ENCODE measurements at places on chromosomes 16 and 17.
A peak's percentile ranks its signal among the peaks of the same experiment; 100 is the strongest.

- DNase-seq, result no peak
Measured at GRCh38 chr17:58059141-58059540, 24.1 kb upstream of the DYNLL2 start.

DNA sequence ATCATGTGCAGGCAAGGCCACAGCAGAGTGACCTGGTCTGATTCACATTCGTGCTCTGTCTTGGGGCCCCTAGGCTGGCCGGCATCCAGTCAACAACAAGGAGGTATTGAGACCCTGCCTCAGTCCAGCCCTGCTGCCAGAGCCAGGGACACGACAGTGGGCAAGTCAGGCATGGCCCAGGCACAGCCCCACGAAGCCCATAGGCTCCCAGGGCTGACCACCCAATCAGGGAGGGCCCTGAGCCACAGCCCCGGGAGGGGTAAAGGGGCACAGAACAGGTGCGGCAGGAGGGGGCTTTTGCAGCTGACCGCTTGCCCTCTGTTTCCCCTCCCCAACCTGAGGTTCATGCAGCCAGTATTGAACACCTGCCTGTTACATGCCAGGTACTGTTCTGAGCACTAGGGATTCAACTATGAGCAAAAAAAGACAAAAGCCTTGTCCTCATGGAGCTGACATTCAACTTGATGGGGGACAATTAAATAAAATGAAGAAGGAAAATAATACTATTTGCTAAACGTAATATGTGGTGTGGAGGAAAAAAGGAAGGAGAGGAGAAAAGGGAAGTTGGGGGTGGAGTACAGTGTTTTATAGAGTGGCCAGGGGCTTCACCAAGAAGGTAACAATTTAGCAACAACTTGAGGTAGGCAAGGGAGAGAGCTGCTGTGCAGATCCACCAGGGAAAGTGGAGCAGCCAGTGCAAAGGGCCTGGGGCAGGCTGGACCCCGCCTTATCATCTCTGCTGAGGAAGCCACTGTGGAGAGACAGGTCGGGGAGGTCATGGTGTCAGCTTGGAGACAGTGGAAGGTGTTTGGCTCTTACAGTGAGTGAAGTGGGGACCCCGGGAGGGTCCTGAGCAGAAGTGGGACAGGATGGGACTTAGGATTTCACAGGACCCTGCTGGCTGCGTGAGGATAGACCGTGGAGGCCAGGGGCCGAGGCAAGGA lies 6.1 kb downstream of the DRC3 start:
- DNase-seq, result no peak

GRCh38 chr17:81601525-81602120 lies 35.3 kb downstream of the NPLOC4 start:
- DNase-seq, result peak; percentile 73

- no peak for DNase-seq
Measured at GRCh38 chr16:74052016-74052415, 244.6 kb upstream of the PSMD7 start.

GRCh38 chr17:15910791-15911190 lies 34.1 kb upstream of the ADORA2B start:
- no peak for DNase-seq

- no peak for DNase-seq
Measured at GRCh38 chr16:66036793-66037715, 329.4 kb upstream of the CDH5 start.

DNA sequence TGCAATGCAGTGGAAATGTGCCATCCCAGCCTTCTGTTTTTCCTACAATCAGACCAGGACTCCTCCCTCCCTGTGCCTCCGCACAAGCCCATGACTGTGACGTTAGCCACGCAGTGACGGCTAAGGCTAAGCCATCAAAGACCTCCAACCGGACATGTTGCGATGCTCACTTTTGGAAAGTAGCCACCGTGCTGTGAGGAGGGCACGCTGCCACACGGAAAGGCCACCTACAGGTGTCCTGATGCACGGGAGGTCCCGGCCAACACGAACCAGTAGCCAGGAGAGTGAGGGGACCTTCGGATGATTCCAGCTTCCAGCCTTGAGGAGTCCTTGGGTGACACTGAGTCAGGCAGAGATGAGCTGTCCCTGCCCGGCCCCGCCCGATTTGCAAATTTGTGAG lies 53.9 kb downstream of the FOXL1 start:
- DNase-seq, result no peak

GRCh38 chr17:46944931-46945330 lies 22.0 kb downstream of the GOSR2 start:
- no peak for DNase-seq

GRCh38 chr16:66274335-66275110 lies 92.0 kb upstream of the CDH5 start:
- DNase-seq, result peak; percentile 5

- no peak for DNase-seq
Measured at GRCh38 chr17:307295-307691, 45.3 kb downstream of the RPH3AL start.

DNA sequence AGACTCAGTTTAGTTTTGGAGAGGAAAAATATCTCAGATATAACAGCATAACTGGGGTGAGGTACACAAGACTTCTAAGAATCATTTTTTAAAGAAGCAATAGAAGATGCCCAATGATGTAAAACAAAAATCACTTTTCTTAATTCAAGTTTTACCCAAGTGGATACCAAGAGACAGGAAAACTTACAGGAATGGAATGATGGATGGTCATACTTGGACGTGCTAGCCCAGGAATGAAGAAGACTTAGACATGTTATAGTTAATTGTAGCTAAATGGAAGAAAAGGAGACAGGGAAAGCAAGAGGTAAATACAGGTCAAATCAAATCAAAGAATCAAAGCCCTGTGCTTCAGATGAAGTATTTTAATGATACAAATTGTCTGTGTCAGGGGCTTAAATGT lies 312.7 kb upstream of the KCNJ16 start:
- DNase-seq, result no peak

GRCh38 chr17:31068291-31068690 lies 26.5 kb upstream of the NF1 start:
- DNase-seq, result peak; percentile 39

DNA sequence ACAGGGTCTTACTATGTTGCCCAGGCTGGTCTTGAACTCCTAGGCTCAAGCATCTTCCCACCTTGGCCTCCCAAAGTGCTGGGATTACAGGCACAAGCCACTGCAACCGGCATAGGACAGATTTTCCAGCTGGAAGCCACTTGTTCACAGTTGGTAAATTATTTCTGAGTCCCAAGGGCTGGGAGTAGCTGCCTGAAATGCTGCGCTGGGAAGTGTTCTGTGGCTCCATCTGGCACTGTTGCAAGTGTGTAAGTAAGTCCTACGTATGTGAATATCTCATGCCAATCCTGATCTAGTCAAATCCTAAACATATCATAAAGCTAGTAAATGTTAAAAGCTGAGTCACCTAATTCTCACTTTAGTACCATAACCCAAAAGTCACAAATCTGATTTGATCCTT lies 48.1 kb downstream of the YWHAE start:
- DNase-seq, result no peak

DNA sequence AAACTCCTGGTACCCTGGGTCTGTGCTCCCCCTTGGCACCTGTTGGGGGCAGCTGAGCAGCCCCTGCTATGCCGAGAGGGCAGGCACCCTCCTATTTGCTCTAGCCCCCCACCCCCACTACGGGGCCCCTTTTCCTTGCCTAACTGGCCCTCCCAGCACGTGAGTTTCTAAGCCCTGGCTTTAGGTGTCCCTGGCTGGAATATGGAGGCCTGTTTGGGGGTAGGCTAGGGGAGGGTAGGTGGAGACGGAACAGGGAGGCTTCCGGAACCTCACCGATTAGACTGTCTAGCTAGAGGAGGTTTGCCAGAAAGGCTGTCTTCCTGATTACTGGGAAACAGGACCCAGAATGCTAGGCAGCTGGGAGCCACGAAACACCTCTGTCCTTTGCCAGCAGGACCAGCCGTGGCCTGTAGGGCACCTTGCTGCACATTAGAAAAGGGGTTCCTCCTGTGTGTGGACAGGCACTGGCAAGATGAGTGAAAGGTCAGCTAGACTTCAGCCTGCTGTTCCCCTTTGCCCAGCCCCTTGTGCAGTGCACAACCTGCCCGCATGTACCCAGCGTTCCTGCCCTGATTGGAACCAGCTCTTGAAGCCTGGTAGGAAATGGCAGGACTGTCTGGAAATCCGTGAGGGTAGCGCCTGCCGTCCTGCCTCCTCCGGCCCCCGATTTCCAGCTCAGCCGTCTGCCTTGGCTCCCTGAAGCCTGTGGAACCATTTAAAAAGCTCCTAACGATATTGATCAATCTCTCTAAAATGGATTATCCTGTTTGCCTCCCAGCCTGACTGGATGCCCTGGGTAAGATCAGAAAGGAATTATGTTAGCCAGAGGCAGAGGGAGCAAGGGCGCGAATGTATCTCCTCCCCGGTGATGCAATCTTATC lies 83.4 kb upstream of the GSE1 start:
- DNase-seq, result no peak

- DNase-seq, result no peak
Measured at GRCh38 chr16:57091200-57091974, 996 bp upstream of the CPNE2 start.

DNA sequence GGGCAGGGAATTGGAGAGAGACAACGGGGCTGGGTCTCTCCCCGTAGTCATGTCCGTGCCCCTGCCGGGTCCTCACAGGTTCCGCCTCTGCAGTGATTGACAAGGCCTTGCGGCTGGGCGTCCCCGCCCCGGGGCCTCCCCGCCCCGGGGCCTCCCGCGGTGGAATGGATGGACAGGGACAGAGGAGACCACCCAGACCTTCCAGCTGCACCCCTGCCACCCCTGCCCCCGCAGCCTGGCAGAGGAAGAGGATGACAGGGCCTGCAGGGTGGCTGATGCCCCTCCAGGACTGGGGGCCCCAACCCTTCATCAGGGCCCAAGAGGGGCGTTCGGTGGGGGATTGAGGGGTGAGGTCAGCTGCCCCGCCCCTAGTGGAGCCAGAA lies 216.4 kb upstream of the CIBAR2 start:
- no peak for DNase-seq

- DNase-seq, result no peak
Measured at GRCh38 chr16:12781777-12782176, 21.9 kb downstream of the CPPED1 start.

GRCh38 chr16:12010388-12011251 lies 34.1 kb downstream of the SNX29 start:
- DNase-seq, result no peak

- no peak for DNase-seq
Measured at GRCh38 chr16:24538756-24539294, 541 bp upstream of the RBBP6 start.

DNA sequence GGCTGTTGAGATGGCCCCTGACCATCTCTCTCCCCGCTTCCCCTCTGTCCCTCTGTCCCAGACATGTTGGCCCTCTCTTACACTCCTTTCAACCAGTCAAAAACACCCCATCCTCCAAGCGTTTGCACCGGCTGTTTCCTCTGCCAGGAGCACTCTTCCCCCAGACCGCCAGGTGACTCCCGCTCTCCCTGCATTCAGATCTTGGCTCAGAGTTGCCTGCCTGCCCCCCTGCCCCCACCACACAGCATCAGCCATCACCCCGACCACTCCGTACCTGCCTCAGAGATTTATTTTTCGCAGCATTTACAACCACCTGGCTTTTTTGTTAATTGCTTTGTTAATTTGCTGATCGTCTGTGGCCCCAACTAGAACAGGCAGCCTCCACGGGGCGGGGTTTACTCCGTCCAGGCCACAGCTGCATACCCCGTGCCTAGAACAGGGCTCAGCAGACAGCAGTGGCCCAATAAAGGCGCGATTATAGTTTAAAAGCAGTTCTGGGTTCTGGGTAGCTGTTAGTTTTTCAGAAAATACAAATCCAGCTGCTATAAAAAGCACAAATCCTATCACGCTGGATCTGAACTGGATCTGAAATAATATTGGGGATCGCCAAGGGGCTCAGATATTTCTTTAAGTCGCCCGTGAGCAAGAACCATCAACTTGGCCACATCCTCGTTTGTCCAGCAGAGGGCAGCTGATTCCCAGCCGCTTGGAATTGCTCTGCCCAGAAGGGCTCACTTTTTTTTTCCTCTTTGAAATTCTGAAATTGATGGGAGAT lies 173.6 kb downstream of the IRF8 start:
- peak; percentile 16 for DNase-seq

- no peak for DNase-seq
Measured at GRCh38 chr17:9850151-9850550, 24.4 kb downstream of the GLP2R start.
